ENCODE measurements at places on chromosomes 1 and 21.

GRCh38 chr1:85607126-85607920 lies 26.8 kb downstream of the CCN1 start:
- no peak for DNase-seq

GRCh38 chr1:111576547-111576946 lies 43.0 kb upstream of the RAP1A start:
- DNase-seq, result no peak

DNA sequence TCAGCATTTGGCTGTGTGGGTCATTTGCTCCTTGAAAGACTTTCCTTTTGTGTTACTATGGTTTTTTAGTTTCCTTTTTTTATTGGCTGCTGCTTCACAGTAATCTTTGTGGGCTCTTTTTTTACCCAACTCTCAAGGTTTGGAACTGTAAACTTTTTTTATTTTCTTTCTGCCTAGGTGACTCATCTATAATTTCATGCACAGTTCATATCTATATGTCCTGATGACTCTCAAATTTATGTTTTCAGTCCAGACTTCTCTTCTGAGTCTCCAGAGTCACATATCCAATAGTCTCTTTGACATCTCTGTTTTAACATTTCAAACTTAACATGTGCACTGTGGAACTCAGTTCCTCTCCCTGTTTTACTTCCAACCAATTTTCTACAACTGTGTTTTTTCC lies 83.4 kb downstream of the ATF6 start:
- DNase-seq, result no peak

DNA sequence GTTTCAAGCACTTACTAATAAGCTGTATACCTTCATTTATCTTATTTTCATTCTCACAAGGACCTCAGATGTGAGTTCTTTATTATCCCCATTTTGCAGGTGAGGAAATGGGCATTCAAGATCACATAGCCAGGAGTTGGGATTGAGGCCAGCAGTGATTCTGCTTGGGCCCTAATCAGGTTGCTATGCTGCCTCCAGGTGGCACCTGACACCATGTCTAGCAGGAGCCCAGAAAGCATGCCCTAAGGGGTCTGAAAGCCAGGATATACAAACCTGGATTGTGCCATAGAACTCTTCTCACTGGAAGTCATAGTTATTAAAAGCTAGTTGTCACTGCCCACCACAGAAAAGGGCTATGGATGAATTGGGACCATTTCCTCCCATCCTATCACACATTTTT lies 61.1 kb downstream of the FYB2 start:
- DNase-seq, result no peak

DNA sequence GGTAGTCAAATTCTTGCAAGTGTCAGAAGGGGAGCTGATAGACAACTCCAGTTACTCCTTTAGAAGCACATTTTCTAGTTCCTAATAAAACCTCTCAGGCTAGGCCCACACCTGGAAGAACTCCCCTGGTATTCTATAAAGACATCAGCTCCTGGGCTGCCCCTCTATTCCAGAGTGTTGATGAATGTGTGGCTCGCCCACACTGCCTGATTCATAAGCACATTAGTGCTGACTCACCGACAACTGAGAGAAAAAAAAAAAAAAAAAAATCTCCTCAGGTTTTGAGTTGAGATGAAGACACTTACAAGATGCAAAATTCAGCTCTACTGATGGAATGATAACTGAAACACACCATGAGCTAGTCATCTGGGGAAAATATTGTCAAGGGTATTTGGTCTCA lies 188.1 kb downstream of the TNR start:
- no peak for DNase-seq

- DNase-seq, result peak; percentile 19
These were observed 133.8 kb upstream of the C1orf105 start for GRCh38 chr1:172286629-172287076.

GRCh38 chr21:41651406-41651805 lies 115.4 kb downstream of the RIPK4 start:
- DNase-seq, result no peak

- no peak for DNase-seq
These were observed 169 bp downstream of the UBAP2L start for GRCh38 chr1:154220970-154221277.

DNA sequence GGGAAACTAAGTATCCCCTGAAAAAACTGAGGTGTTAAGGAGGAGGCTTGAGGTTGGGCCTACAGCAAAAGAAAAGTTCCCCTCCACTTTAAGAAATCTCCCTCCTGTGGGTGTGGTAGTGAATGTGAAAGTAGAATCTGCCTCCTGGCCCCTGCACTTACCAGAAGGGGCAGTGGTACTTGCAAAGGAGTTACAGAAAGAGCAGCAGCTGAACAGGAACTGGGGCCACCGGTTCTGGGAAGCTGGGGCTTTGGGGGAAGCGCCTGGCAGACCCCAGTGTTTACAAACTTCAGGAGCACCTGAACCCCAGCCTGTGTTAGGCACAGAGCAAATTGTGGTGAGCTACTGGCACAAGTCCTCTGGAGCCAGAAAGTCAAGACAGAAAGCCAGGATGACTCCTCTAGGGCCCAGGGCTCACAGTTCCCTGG lies 250.2 kb upstream of the FGGY start:
- DNase-seq, result no peak

GRCh38 chr1:34279971-34280370 lies 103.3 kb downstream of the C1orf94 start:
- DNase-seq, result no peak

GRCh38 chr1:67062412-67062811 lies 8.5 kb upstream of the SLC35D1 start:
- no peak for DNase-seq

DNA sequence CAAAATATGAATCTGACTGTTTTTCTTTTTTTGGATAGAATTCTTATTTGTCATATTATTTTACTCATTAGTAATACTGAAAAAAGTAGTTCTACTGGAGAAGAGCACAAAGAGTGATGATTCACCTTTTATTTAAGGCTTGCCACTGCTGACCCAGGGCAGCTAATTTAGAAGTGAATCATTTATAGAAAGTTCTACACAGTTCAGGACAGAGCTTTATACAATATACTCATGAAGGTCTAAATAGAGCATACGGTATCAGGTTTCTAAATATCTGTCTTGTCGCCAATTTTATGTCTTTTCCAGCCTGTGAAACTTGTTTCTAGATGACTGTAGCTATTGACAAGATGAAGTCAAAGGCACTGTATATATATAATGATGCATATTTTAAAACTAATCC lies 25.0 kb downstream of the GIPC2 start:
- DNase-seq, result no peak

DNA sequence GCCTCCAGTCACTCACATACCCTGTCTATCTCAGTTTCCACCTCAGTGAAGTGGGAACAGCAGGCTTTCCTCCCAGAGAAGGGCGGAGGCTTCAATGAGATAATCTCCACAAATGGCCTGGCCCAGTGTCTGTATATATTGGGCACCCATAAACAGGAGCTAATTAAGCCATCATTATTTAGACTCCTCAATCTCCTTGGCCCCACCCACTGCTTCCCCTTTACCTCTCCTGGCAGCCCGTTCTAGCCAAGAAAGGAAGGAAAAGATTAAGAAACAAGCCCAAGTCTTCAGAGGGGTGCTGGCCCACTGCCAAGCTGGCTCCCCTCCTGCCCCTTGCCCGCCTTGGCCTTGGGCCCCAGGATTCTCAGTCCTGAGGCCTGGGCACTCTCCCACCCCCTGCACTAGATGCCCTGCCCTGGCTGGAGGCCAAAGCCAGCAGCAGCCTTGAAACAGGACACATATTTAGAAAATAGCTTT lies 15.9 kb upstream of the EPB41 start:
- DNase-seq, result no peak

DNA sequence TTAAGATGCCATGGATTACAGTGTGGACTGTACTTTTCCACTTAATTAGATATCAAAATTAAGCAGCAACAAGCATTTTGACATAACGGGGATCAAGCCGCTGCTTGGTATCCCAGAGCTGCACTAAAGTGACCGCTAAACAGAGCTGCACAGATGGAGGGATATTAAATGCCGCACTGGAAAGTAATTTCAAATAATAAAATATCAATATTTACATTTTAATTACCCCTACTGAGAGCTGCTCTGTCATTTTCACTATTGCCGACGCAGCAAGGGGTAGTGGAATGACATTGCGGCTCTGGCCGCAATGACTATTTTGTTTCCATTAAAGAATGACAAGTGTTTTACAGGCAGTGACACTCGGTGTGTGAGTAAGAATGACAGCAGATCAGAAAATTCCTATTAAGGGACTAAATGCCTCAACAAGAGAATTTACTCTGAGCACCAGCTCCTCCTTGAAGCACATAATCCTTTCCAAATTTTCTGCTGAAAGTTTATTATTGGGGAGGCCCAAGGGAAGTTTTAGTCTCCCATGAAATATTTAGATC lies 109.1 kb upstream of the USH2A start:
- peak; percentile 83 for DNase-seq

DNA sequence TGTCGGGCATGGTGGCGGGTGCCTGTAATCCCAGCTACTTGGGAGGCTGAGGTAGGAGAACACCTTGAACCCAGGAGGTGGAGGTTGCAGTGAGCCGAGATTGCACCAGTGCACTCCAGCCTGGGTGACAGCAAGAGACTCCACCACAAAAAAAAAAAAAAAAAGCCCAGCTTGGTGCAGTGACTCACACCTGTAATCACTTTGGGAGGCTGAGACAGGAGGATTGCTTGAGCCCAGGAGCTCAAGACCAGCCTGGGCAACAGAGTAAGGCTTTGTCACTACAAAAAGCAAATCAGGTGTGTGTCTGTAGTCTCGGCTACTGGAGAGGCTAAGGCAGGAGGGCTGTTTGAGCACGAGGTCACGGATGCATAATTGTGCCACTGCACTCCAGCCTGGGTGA lies 5.0 kb upstream of the H6PD start:
- DNase-seq, result no peak

DNA sequence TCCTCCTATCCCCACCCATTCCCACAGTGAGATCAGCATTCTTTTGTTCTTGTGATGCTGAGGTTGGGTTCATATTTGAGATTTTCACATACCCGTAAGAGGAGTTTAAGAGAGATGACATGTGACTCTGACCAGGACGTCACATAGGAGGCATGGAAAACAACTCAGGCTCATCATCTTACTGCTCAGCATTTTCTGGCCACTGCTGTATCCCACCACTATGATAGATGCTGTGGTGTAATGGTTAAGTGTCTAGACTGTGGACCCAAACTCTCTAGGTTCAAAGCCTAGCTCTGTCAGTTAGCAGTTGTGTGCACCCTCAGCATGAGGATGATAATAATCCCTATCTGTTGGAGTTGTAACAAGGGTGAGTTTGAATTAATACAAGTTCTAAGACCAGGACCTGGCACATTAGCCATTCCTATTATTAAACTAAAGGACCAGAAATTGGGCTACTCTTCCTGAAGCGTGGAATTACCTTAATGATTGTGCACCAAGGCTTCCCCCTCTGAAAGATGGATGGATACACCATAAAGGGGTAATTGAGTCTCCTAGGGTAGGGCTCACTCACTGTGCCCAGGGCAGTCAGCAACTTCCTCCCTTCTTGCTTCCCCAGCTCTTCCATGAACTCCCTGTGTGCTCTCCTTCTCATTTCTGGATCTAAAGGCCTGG lies 40.9 kb downstream of the LGR6 start:
- DNase-seq, result no peak

- no peak for DNase-seq
These were observed 14.0 kb upstream of the ALX3 start for GRCh38 chr1:110084227-110085078.

DNA sequence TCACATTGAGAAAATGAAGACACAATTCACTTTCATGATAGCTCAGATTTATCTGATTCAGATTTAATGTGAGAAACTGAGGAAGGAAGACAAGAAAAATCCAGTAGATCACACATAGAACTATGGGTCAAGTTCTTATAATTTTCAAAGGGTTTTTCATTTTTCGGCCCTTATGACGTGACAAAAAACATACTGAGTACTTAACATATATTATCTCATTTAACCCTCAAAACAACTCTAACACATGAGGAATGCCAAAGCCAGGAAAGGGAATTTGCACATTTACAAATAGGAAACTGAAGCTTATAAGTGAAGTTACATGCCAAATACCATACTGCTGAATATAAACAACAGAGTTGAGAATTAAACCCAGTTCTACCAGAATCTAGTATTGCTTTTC lies 27.6 kb downstream of the SOD1 start:
- DNase-seq, result no peak

DNA sequence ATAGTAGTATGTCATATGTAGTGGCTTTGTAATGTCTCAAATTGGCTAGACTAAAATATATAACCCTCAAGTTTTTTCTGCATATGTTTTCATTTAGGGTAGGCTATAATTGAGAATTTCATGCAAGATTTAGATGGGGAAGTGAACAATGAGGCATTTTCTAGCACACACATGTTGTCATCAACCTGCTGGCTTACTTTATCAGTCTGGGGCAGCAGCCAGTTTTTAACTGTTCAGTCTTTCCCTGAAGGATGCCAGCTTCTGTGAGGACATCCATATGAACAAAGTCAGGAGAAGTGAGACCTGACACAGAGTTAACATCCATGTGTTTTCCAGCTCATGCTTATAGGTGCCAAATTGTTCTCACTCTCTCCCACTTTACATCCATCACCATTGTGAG lies 74.7 kb upstream of the OLFM3 start:
- DNase-seq, result no peak

GRCh38 chr1:46150085-46150484 lies 17.7 kb upstream of the PIK3R3 start:
- DNase-seq, result no peak

GRCh38 chr1:230236301-230237008 lies 169.4 kb downstream of the GALNT2 start:
- DNase-seq, result no peak

DNA sequence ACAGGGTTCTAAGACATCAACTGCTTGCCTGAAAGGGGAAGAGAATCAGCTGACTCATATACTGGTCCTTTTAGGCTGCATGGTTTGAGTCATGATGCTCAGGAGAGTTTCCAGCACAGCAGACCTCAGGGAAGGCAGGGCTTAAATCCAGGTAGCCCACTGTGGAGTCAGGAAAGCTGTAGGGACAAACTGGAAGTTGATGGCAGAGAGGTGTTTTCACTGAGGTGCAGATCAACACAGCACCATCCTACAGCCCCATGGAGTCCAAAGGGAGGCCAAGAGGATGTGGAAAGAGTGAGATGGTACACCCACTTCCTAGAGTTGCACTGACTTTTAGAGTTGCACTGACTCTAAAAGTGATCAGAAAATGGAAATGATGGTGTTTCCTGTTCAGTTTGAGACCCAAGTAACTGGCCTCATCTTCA lies 252.4 kb upstream of the DUSP10 start:
- DNase-seq, result no peak

GRCh38 chr1:196403803-196404690 lies 204.2 kb downstream of the KCNT2 start:
- no peak for DNase-seq

DNA sequence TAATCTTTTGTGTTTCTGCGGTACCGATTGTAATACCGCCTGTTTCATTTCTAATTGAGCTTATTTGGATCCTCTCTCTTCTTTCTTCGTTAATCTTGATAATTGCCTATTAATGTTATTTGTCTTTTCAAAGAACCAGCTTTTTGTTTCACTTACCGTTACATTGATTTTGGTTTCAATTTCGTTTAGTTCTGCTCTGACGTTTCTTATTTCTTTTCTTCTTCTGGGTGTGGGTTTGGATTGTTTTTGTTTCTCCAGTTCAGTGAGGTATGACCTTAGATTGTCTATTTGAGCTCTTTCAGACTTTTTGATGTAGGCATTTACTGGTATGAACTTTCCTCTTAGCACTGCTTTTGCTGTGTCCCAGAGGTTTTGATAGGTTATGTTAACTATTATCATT lies 9.4 kb downstream of the OR2M2 start:
- no peak for DNase-seq

- DNase-seq, result no peak
These were observed 13.4 kb upstream of the MTARC2 start for GRCh38 chr1:220734571-220735326.

- no peak for DNase-seq
These were observed 135.2 kb downstream of the PSMG1 start for GRCh38 chr21:39048064-39048463.

All from NCI-H1694 treated with DMSO at 0.1 percent for 48 hours (cell line).